ENCODE measurements at places on chromosomes 7 and 10.

DNA sequence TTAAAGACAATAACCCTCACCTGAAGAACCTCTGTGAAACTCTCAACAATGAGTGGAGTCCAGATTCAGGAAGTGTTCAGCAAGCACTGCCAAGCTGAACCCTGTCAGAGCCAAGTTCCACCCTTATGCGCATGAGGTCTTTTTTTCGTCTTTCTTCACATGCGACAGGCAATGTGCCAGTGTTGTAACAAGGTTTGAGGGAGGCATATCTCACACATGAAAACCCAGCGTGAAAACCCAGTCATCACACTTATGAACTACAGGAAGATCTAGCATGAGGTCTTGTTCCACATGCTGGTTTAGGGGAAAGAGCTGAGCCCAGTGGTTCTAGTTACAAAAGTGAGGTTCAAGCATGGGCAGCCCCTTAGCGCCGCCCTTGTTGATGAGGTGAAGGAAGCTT lies 49.7 kb downstream of the RABGEF1 start:
- DNase-seq = no peak

- no peak for DNase-seq
These were observed 340.3 kb downstream of the FRMD4A start for GRCh38 chr10:13990392-13990805.

GRCh38 chr7:121954803-121955202 lies 81.8 kb downstream of the PTPRZ1 start:
- DNase-seq = no peak

- no peak for DNase-seq
These were observed 828.8 kb upstream of the MBL2 start for GRCh38 chr10:53601260-53601875.

DNA sequence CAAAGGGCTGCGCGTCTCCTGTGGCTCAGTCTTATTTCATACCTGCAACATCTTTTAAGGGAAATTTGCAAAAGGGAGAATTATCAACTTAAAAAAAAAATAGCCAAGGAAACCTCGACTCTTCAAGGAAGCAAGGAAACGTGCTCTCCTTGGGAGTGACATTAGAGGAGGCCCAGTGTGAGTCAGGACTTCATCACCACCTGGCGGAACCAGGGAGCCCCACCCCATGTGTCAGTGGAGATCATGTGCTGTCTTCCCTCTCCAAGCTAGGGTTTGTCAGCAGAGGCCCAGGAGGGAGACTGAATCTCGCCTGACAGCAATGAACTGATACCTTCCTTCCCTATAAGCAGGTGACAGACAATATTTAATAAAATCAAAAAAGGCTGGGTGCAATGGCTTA lies 28.9 kb downstream of the POR start:
- DNase-seq = no peak

DNA sequence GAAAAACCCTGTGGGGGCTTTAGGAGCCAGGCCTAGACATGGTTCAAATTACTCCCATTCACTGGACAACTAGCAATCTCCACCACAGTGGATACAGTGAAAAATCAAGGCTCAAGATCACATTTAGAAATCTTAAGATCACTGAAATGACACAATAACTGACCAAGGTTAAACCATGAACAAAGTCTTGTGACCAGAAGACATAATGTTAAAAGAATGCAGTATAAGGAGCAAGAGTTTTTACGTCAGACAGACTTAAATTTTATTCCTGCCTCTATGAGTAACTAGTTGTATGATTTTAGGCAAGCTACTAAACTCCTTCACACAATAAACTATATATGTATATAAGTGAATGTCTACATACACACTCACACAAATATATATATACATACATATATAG lies 68.5 kb downstream of the MICU1 start:
- DNase-seq = no peak

DNA sequence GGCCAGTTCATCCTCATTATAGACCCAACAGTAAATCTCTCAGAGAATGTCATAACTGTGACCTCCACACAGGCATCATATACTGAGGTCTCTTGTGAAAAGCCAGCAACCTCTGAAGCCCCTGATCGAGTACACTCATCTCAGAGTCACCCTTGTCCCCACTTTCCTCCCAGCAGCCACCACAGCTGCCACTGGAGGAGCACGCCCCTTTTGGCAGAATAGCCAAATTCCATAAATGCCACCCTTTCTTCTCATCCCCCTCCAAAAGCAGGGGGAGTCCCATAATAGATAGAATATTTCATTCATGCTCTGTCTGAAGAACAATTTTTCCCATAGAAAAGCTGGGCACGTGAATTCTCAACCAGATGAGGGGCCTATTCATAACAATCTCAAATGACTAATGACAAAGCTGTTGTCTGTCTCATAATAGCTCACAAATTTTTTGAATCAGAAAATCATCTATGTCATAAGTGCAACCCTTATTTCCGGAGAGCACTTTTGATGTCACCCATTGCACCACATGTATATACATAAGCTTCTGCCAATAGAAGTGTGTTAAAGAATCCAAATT lies 47.4 kb downstream of the SGMS1 start:
- no peak for DNase-seq

DNA sequence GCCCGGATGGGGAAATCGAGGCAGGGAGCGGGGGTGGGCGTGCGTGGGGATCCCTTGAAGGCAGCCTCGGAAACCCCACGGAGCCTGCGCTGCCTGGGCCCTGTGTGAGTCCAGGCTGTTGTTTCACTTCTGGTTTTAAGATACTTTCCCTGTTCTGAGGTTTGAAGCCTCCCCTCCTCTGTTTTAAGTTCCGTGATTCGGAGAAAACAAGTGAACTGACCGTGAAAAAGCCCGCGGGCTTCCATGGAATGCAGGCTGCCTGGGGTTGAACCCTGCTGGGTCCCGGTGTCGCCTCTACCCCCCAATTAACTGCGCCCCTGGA lies 401 bp downstream of the LRRC27 start:
- DNase-seq = no peak

GRCh38 chr7:129482781-129483180 lies 19.6 kb upstream of the SMKR1 start:
- no peak for DNase-seq

DNA sequence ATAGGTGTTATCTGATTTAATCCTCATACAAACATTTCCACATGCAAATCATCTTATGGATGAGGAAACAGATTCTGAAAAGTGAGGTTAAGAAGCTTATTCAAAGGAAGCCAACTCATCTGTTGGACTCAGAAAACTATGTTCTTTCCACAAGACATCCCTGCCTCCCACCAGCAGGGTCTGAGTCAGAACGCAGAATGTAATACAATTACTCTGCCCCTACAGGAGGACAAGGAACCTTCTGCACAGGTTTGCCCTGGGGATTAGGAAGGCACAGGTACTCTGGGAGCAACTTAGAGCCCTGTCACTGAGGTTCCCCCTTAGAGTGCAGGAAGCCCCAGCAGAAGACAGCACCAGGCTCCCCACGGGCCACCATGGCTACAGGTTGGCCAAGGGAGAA lies 255.7 kb downstream of the TNS3 start:
- no peak for DNase-seq

- DNase-seq = no peak
These were observed 116.1 kb downstream of the FAM53B start for GRCh38 chr10:124627866-124628675.

DNA sequence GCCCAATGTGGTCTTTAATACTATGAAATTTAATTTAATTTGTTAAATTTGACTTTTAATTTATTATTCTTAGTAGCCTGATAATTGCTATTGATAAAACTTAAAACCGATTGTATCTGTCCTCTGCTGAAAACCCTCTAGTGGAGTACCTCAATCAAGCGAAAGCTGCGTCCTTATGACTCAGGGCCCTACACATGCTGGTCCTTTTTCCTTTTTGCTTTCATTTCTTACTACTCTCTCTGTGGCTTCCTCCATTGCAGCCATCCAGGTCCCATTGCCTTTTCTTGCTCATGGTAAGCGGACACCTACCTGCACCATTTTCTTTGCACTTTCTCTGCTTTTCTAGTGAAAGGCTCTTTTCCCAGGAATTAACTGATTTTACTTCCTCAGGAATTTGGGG lies 301.1 kb downstream of the INHBA start:
- no peak for DNase-seq

GRCh38 chr10:4651404-4652037 lies 174.5 kb upstream of the AKR1E2 start:
- no peak for DNase-seq

GRCh38 chr7:87398446-87398845 lies 53.0 kb downstream of the CROT start:
- no peak for DNase-seq

DNA sequence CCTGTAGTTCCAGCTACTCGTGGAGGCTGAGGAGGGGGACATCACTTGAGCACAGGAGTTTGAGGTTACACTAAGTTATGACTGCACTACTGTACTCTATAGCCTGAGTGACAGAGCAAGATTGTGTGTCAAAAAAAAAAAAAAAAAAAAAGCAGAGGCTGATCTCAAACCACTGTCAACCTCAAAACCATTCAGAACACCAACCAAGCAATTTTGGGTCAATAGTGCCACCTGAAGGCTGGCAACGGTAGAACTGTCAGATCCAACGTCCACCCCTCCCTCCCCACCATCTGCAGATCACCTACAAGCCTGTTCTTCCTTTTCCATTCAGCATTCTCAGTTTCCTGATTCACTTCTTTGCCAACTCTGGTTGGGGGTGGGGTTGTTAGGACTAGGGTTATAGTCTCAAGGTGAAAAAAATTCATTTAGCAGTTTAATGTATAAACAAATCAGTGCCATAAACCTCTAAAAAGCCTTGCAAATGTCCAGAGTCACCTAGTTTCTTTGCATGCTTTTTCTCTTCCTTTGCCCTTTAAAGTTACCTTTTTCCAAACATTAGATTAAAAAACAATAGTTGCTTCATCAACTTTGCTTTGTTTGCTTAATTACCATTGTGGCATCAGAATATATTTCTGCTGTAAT lies 2.6 kb downstream of the MRPS33 start:
- DNase-seq = no peak

DNA sequence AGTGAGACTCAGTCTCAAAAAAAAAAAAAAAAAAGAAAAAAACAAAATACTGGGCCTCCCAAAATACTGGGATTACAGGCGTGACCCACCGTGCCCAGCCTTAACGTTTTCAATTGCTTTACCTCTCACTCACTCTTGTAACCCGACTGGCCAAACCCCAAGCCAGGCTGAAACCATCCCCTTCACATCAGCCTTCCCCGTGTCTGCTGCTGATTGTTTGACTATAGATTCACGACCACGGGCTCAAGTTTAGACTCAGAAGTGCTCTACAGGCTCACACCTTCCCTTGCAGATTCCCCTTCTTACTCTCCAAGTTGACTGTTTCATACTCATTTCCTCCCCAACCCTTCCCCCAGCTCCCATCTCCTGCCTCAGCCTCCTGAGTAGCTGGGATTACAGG lies 22.3 kb downstream of the TYW1 start:
- DNase-seq = no peak

GRCh38 chr7:23349484-23350157 lies 50.5 kb downstream of the MALSU1 start:
- DNase-seq = no peak

DNA sequence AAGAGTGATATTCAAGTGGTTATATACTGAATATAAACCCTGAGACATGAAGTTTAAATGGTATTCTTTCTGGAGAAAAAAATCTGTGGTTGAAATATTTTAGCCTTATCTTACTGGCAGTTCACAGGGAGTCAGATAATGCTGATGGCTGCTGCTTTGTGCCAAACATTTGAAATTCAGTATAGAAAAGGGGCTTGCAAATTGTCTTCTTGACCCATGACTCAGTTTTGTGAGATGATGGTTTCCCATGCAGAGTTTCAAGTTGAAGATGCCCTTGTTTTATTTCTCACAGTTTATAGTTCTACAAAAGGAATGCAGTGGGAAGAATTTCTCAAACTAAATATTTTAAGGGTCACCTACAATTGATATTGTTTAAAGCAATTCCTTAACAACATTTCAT lies 251.1 kb upstream of the MEOX2 start:
- no peak for DNase-seq

GRCh38 chr10:72310241-72310633 lies 36.5 kb downstream of the DDIT4 start:
- DNase-seq = no peak

DNA sequence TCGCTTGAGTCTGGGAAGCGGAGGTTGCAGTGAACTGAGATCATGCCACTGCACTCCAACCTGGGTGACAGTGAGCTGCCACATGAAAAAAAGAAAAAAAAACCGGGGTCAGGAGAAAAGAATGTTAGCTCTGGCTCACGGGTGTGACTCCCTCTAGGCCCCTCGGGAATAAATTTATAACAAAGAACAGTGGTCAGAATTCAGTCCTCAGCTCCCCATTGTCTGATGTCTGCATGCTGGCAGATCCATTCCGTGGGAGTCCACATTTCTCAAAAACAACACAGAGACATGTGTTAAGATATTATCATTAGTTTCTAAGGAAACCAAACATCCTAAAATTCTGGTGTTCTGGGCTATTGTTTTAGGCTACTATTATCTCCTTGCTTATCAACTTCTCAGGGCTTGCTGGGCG lies 90.6 kb downstream of the MARCHF5 start:
- no peak for DNase-seq

GRCh38 chr10:49314806-49315205 lies 15.8 kb downstream of the C10orf71 start:
- DNase-seq = no peak

- DNase-seq = no peak
These were observed 396 bp upstream of the TAF5 start for GRCh38 chr10:103367379-103367781.

DNA sequence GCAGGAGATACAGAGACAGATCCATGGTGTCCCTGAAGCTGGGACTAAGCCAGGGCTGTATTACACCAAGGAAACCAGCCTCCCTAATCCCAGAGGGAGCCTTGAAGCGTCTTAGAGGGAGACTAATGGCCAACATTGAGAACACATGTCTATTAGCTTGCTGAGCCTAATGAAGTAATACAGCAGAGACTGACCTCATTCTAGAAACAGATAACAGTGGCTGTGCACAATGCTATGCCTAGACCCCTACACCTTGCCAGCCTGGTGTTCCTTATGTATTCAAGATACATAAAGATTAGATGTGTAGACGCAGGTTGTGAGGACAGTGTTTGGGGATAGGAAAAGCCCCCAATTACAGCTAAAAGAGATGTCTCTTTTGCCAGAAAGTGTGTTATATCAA lies 19.1 kb downstream of the GRM8 start:
- DNase-seq = no peak

DNA sequence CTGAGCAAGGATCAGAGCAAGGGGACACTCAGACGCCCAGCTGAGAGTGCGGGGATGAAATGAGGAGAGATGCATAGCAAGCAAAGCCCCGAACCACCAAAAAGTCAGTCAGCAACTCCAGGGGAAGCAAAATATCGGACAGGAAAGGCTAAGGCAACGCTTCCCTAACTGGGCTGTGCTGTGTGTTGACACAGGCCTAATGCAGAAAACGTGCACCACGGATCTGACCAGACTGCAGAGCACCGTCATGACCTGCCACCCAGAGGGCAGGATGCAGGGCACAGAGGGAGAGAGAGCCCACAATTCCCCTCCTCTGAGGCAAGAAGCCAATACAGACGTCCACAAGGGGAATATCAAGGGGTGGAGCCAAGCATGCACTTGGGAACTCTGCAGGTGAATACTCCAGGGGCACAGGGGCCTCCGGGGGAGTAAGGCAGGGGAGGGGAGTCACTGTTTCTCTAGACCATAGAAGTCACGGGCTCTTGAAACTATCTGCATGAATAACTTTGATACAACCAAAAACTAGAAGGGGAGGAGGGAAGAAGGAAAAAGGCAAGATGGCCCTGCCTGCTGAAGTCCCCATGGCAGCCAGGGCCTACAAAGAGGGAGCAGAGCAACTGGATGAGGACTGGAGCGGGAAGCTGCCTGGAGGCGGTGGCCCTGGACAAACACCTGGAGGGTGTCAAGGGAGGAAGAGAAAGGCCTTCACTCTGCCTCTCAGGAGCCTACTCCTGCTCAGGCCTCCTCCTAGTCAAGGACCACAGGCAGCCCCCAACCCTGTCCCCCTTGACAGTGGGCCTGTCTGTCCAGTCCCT lies 26.2 kb downstream of the GRID1 start:
- no peak for DNase-seq

Data from NCI-H524 treated with DMSO at 0.1 percent for 48 hours (cell line).